ENCODE measurements at places on chromosomes 2 and 18.

GRCh38 chr2:45014016-45014702, 4.9 kb upstream of the SIX2 start:
- no peak for DNase-seq

GRCh38 chr18:26405190-26405801, 143.1 kb downstream of the KCTD1 start:
- DNase-seq: peak; percentile 45

DNA sequence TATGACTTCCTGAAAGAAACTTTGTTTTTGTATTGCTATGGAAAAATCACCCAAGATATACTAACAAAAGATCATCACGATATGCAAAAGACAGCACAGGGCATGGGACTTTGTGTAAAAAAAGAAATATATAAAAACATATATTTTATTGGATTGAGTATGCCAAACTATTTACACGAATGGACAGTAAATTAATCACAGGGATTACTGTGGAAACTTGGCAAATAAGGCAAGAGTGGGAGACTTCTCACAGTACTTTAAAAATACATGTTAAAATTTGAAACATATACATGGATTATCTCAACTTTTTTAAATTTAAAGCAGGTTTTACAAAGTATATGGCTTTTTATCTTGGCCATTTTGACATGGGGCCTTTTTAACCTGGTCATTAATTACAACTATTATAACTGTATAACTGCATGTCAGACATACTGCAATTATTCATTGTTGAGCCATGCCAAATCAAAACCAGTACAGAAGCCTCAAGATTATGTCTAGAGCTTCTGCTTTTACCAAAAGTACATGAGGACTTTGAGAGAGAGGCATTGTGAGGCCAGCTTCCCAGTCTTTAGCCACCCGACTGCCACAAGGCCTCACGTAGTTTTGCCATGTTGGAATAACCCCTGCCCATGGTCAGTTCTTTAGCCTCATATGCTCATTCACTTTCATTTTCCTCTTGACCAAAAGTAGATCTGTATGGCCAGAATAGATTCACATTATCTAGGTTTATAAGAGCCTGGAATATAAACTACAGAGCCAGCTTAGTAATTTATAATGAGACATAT, 419.8 kb downstream of the SETBP1 start:
- DNase-seq: no peak

- no peak for DNase-seq
These were observed 41.8 kb downstream of the TTC32 start for GRCh38 chr2:19860022-19860421.

DNA sequence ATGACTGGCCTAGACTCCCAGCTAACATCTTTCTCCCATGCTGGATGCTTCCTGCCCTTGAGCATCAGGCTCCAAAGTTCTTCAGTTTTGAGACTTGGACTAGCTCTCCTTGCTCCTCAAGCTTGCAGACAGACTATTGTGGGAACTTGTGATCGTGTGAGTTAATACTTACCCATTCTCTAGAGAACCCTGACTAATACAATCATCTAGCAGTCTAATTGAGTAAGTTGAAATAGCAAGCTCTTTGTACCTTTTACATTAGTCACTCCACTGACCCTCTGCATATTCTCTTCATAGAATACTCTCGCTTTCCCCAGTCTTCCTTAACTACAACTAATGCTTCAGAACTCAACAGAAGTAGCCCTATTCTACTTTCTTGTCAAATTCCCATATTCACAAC, 434.6 kb upstream of the NXPH2 start:
- no peak for DNase-seq

- no peak for DNase-seq
These were observed 77.0 kb downstream of the ANTXR1 start for GRCh38 chr2:69089998-69090397.

DNA sequence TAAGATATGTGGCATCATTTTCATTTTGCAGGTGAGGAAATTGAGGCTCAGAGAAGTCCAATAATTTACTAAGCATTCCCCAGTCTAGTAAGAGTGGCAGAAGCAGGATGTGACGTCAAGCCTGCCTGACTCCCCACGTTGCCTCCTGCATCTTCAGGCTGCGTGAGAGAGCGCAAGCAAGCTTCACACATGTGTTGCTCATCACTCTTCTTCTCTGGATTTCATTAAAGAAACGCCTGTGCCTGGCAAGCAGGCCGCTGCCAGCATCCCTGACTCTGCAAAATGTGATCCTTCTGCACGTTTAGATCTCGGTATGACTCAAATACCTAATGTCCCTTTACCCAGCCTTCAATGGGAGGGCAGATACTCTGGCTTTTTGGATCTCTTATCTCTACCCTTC, 96.8 kb downstream of the PRKCE start:
- no peak for DNase-seq

GRCh38 chr2:230184727-230185578, 34.8 kb downstream of the SP110 start:
- DNase-seq: no peak

GRCh38 chr18:13611601-13612195, 114.7 kb downstream of the FAM210A start:
- DNase-seq: no peak

- DNase-seq: no peak
These were observed 100.7 kb downstream of the C2orf74 start for GRCh38 chr2:61262699-61263098.

DNA sequence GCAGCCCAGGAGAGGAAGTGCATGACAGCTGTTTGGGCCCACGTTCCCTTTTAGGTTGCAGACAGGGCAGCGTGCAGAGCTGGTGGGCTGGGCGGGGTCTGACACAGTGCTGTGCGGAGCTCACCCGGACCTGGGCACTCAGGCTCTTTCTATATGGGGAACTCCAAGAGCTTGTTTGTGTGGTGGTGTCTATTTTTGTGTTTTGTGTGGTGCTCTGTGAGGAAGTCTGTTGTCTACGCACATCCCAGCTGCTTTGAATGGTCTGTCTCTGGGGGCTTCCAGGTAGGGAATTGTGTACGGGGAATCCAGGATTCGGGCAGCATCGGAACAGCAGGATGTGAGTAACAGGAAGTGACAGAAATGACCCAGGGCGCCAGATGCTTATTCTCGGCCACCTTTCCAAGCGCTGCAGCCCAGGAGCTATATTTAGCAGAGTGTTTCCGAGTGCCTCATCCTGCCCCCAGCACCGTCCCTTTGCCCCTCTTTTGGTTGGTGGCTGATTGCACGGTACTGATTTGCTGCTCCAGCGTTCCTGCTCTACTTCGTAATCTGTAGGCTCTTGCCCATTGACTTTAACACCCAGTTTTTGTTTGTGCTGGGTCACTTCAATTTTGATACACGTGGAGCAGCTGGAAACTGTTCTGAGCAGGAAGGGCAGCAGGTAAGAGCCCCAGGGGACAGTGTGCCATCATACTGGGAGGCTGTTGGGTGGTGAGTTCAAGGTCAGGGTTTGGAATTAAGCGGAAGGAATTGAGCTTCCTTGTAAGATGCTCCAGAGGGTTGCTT, 64.7 kb downstream of the DGKD start:
- peak; percentile 57 for DNase-seq

DNA sequence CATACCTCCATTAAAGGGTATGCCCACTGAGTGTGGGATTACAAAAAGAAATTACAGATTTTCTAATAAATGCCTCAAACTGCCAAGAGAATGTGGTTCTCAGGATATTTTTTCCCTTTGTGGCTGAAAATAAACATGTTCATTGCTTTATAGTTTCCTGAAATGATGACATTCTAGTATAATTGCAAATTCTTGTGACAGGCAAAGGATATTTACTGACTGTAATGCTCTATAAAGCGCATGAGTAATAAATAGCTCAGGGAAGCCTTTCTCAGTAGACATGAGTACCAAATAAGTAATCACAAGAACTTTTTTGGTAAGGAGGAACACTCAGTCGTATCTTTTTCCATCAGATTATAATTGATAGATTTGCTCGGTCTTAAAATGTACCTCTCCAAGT, 72.3 kb downstream of the FTCDNL1 start:
- DNase-seq: no peak

DNA sequence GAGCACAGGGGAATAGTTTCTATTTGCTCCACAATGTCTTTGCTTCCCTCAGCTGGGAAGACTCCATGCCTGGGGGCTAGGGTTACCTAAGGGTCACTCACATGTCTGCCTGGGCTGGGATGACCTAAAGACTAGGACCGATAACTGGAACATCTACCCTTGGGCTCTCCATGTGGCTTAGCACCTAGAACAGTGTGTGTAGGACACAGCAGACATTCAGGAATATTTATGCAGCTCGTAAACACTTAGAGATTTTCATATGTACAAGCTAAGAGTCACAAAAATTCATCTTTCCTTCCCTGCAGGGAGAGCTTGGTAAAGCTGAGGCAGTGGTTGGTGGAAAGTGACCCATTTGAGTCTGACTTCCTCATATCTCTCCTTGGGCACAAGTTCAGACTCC, 55.8 kb downstream of the FBLN7 start:
- no peak for DNase-seq

DNA sequence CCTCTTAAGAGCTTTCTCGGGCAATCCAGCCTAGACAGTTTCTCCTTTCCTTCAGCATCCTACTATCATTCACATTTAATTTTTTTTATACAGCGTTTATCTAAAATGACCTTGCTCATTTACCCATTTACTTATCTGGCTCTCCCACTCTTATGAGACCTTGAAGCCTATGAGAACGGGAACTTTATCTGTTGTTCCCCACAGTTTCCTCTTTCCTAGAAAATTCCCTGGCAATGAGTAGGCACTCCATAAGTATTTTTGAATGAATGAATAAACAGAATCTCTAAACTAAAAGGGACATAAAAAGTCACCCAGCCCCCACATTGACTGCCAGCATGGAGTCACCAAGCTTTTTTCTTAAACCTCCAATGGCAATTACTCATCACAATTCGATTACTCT, 353.2 kb downstream of the METTL4 start:
- DNase-seq: no peak

- DNase-seq: no peak
These were observed 1044.0 kb upstream of the PIK3C3 start for GRCh38 chr18:40911041-40911440.

DNA sequence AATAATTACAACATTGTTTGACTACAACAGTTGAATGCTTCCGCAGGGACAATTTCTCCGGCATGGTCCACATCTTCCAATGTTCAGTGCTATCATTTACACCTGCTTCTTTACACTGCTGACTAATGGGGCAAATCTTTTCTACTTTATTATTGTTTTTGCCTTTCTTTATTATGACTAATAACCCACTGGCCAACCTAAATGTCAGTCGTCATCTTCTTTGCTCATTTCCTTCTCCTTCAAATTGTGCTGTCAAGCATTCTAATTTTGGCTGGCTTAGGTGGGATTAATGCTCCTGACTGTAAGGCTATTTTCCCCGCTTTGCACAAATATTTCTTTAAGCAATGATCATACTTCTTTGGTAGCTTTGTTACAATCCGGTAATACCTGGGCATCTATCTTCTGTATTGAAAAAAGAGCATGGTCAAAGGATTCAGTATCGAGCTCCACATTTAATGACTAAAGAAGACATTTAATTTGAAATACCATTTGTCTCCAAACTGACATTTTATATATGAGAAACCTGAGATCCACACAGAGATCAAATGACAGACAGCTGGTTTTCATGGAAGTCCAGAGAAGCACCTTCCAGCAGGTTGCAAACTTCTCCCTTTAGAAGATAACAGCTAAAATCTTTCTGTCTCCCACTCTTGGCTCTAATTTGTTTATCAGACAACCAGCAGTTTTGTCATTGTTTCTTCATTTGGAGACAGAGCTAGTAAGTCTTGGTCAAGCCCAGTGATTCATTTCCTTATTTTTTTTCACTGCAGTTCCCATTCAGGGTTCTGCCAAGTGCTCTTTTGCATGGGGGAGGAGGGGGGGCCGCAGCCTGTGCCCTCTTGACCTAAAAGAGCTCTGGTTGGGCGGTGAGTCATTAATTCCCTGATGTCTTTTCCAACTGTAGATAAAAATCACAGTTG, 132.9 kb downstream of the SOCS6 start:
- DNase-seq: peak; percentile 91

GRCh38 chr2:75243219-75243618, 43.9 kb upstream of the TACR1 start:
- no peak for DNase-seq

- DNase-seq: no peak
These were observed 856.8 kb downstream of the DPP10 start for GRCh38 chr2:115299199-115299598.

GRCh38 chr2:99841749-99842148, 300.6 kb downstream of the AFF3 start:
- peak; percentile 84 for DNase-seq

DNA sequence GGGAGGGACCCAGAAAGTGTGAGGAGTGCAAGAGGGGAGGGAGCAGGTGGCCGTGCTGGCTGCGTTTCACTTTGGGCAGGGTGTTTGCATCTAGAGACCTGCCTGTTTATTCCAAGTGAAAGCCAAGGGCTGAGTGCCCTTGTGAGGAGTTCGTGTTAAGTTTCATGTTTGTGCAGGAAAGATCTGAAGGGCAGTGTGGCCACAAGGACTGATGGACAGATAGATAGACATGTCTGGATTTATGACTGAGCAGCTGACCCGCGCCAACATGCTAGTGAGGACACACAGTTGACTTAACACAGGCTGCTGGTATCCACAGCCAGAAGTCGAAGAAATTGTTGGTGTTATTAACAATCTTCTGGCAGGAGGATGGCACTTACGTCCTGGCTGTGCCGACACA, 387.6 kb upstream of the TNP1 start:
- DNase-seq: no peak

GRCh38 chr2:122083256-122084048, 328.0 kb downstream of the TSN start:
- no peak for DNase-seq

GRCh38 chr2:96325884-96326255, 753 bp downstream of the ITPRIPL1 start:
- no peak for DNase-seq

GRCh38 chr2:199405241-199405640, 52.5 kb downstream of the SATB2 start:
- no peak for DNase-seq

DNA sequence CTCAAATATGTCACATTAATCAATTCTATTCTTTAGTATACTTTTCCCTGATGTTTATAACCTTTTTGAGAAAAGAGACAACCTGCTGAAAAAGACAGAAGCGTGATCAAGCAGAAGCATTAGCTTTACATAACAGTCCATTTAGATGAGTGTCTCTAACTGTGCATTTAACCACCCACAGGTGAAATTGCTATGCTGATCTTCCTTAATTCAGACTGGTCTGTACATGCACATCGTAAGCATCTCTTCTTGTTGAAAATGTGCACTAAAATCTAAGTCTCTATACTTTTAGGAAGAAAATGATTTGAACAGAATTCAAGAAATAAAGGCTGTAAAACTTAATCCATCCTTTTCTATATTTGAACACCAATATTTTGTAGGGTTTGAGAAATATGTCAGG, 794.4 kb upstream of the FSHR start:
- DNase-seq: no peak

DNA sequence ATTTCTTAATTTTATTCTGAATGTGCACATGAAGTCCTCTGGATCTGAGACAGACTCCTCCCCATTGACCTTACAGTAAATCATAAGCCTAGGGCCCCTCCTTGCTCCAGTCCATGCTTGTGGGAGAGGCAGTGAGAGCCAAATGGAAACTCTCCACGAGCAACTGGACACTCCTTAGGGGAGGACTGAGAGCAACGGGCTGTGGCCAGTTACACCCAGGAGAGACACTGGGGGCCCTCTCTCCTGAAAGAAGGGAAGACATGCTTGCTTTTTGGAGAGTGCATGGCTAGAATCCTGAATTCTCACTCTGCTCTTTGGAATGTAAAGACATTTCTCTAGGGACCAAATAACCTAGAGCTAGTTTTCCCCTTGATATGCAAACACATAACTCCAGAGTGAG, 49.0 kb upstream of the BIN1 start:
- DNase-seq: no peak

Measured in RCC 7860 (cell line).